ENCODE measurements at places on chromosomes 7 and 10.

GRCh38 chr10:97325754-97326153 is 6.7 kb downstream of the FRAT1 start:
- DNase-seq, result no peak

- no peak for DNase-seq
These were observed 6.2 kb downstream of the CUZD1 start for GRCh38 chr10:122839505-122839904.

- no peak for DNase-seq
These were observed 509.3 kb downstream of the SORCS3 start for GRCh38 chr10:105150259-105150880.

- DNase-seq, result no peak
These were observed 130.1 kb upstream of the INHBA start for GRCh38 chr7:41832941-41833340.

DNA sequence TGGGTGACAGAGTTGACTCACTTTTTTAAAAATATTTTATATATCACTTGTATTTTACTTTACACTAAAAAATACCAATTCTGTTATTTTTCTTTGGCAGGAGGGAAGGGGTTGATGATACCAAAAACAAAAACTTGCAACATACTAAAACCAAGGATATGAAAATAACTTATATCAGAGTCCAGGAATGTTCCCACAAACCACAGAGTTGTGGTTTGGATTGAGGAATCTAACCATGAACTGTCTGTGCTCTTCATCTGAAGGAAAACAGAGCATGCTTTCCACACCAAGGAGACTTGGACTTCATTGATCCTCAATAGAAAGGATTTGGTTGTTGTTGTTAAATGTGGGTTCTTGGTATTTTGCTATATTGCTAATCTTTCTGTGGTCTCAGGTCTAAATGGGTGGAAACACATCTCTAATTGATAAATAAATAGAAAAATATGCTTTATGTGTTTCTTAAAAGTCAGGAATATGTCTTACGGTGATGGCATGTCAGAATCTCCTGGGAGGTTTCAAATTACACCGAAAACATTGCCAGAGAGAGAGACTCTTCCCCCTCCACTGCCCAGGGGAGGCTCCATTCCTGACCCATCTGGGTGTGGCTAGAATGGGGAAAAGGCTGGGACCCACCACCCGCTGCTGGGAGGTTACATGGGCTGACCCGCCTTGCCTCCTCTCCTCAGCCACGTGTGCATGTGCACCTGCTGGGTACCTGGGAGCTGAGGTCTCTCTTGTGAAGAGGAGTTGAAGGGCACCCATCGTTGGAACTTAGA is 46.9 kb upstream of the STK17A start:
- DNase-seq, result no peak

DNA sequence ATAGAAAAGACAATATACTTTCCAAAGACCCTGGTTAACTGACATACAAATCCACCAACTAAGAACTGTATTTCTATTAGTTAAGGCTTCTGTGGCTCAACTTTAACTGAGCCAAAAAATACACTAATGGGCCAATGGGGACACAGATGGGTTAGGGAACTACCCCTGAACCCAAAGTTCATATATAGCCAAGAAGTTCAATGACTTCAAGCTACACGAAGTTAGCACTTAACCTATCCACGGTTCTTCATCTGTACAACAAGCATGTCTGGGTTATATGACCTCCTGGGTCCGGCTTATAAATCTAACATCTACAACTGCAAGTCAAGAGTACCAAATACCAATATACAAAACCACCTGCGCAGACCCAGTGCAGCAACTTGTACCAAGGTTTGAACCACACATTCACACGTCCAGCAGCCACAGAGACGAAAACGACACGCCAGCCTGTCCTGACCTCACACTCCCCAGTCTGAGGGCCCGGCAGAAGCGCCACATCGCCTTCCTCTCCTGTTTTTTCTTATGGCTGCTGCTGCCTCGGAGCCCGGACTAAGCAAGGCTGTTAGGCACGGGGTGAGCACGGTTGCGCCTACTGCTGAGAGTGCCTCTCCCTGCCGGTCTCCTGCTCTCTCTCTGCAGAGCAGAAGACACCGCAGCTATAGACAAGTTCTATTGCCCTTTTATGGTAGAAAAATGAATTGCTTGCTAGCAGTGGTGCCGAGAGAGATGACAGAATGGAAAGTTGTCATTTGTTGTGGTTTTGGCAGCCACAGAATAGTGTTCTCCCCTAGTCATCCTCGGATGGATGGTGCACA is 86.3 kb downstream of the RNF216 start:
- DNase-seq, result no peak

GRCh38 chr7:134632937-134633540 is 13.6 kb upstream of the BPGM start:
- DNase-seq, result no peak

DNA sequence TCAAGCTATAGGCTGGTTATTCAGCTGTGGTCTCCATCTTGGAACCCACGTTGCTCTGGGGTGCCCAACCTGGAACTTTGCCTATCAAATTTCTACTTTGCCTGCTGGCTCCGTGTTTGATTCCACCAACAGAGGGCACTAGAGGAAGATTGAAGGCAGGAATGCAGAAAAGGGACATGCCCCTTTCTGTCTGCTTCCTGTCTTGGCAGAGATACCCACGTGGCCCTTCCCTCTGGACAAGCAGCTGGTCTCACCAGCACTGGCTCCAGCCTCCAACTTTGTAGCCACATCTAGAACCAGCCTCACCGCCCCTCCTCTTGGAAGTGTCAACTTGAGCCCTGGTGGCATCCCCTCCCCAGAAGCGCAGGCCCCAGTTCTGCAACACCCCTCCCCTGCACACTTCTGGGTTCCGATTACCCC is 52.1 kb upstream of the ZNF438 start:
- DNase-seq, result peak; percentile 49

DNA sequence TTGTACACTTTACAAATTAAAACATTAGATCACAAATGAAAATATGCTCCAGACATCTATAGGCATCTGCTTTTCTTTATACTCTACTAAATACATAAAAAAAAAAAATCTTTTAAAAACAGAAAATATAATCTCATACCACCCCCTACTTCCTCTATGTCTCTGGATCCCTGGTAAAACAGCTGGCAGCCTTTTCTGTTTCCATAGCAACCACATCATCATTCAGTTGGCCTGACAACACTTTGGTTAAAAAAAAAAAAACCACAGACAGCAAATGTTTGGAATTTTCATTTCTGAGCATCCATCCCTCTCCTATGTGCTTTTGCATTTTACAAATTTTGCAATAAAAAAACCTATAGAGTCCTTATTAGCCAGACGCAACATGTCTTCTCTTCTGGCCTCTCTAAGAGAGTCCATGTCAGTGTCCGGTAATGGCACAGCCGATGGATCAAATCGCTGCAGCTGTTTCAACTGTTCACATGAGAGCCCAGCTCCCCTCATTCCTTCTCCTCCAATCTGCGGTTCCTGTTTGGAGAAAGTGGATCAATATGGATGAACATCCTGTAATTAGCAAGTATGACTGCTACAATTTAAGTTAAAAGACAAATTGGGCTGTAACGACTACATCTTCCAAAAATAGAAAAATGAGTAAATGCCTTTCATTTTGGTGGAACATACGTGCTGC is 105.6 kb downstream of the NSUN6 start:
- no peak for DNase-seq

- no peak for DNase-seq
These were observed 25.2 kb downstream of the DNAJC1 start for GRCh38 chr10:21978191-21978862.

DNA sequence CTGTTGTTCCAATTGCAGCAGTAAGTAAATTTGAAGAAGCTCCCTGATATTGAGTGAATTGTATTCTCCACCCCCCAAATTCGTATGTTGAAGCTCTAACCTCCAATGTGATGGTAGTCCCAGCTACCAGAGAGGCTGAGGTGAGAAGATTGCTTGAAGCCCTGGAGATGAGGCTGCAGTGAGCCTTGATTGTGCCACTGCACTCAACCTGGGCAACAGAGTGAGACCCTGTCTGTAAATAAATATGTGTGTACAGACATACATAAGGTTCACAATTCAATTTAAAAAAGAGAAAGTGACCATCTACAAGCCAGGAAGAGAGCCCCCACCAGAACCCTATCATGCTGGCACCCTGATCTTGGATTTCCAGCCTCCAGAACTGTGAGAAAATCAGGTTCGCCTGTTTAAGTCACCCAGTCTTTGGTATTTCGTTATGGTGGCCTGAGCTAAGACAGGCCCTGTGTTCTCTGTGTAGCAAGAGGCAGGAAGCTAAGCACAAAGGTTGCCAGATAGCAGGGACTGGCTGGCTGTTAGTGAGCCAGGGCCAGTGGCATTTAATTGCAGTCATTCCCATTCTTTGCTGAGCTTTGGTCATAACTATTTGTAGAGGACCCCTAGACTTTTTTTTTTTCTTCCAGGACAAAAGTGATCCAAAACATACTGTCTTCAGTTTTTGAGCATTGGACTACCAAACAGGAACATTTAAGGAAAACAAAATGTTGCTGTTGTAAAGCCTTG is 45.6 kb downstream of the AUTS2 start:
- no peak for DNase-seq

DNA sequence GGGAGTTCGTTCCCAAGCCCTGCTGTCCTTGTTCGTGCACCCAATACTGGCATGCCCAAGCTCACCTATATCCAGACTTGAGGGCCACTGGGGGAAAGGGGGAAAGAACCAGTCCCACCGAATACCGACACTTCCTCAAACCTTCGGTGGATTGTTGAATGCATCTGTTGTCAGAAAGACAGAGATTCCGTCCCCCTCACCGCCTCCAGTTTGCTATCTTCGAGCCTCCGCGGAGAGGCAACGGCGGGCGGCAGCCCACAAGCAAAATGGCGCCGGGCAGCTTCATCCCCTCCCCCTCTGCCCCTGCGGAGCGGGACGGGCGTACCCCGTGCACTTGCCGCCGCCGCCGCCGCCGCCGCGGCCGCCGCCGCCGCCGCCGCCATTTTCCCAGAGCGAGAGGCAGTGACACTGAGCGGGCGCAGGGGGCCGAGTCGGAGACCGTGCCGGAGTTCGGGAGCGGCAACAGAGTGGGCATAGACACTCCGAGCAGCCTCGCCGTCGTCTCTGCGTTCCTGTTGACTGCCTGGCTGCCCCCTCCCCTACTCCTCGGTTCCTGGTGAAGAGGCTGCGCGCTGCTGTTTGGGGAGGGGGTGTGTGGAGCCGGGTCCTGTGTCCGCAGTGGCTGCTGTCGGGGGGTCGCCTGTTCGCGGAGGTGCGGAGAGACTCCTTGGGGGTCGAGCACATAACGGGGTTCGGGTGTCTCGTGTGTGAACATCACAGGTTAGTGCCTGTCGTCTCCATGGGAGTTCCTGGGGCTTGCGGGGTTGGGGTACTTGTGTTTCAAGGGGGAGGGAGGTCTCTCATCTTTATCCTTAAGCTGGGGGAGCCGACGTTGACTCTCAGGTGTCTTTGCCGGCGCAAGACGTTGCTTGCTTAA is at the start of gene KMT2E:
TSS of gene KMT2E (plus strand) at position 390 of the 877 bp plus-strand sequence. CDS start 26,748 bp downstream, outside the sequence.
- peak; percentile 91 for DNase-seq

GRCh38 chr10:58943256-58943890 is 233.1 kb upstream of the PHYHIPL start:
- no peak for DNase-seq

DNA sequence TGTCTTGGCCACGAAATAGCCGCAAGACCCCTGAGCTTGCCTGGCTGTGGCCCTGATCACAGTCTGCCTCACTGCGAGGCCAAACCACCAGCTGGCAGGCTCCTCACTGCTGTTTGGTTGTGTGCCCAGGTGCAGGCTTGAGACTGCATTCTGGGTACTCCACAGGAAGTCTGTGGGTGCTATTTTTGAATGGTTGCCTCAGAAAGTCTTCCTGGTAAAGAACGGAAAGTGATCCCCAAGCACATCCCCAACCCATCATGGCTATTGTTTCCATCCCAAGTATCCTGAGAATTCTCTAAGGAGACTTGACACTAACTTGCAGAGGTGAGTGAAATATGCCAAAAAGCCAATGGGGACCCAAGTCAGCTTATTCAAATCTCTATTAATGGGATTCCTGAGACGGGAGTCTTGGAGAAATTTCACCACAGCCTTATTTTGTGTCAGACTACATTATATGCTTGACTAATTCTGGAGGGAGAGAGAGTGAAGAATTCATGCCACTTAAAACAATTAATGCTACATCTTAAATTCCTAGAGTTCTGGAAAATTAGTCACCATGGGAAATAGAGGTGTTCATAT is 170.9 kb downstream of the RAMP3 start:
- no peak for DNase-seq

- no peak for DNase-seq
These were observed 299.4 kb downstream of the SNX13 start for GRCh38 chr7:17640730-17641377.

DNA sequence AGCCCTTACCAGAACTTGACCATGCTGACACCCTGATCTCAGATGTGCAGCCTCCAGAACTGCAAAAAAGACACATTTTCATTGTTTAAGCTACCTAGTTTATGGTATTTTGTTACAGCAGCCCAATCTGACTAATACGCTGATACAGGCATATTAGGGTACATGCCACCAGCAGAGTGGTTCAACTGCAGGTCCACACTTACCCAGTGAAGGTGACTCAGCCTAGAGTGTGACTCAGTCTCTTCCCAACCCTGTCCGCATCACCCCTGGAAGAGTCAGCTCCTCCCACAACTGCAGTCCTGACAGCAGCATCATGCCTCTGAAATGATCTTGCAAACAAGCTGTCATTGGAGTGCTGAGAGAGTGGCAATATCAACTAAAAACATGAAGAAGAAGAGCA is 30.8 kb upstream of the GOT1 start:
- no peak for DNase-seq

GRCh38 chr10:132538031-132538789 is 623 bp downstream of the INPP5A start:
- DNase-seq, result peak; percentile 54

DNA sequence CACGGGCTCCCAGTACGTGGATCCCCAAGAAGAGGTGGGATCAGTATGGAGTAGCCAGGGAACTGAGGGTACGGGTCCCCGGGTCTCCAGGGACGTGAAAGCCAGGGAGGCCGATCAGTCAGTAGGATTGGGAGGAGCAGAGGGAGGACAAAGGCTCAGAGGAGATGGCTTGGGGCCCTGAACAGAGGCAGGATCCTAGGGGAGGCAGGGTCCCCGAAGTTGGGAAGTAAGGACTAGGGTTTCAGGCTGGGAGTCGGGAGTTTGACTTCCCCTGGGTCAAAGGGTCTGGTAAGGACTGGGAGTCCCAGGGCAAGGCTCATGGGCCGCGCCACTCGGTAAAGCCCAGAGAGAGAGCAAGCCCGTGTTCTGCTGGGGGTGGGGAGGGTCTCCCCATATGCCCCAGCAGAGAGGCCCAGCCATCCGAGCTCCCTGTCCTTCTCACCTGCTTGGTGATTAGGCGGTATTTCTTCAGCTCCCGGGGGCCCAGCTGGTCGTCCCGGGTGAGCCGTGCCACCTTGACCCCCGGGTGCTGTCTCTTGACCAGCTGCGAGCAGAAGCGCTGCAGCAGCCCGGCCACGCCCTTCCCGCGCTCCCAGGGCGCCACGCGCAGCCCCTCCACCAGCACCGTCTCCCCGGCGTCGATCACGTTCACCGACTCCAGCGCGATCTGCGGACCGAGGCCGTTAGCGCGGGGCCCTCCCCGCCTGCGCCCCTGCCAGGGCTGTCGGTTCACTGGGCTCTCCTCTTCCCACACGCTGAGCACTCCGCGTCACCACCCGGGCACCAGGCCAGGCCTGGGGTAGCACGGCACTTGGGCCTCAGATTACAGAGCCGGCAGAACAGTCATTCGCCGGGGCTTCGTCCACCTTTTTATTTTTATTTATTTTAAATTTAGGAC is 7.0 kb downstream of the NAT16 start:
- DNase-seq, result peak; percentile 82

GRCh38 chr7:111937163-111937562 is 269.0 kb downstream of the DOCK4 start:
- DNase-seq, result no peak
